ENCODE measurements at places on chromosomes 4 and X. TPM values are rescaled to one million over a fixed set of nuclear protein-coding genes. Genes with fewer than 3 reads are reported as not detected.

BMPR1B gene
- total RNA-seq, result 2.4 TPM

CFAP99 gene
- not detected for total RNA-seq

GC gene
- not detected for total RNA-seq

AWAT2 gene
- not detected for total RNA-seq

NUP62CL gene
- not detected for total RNA-seq

DNA sequence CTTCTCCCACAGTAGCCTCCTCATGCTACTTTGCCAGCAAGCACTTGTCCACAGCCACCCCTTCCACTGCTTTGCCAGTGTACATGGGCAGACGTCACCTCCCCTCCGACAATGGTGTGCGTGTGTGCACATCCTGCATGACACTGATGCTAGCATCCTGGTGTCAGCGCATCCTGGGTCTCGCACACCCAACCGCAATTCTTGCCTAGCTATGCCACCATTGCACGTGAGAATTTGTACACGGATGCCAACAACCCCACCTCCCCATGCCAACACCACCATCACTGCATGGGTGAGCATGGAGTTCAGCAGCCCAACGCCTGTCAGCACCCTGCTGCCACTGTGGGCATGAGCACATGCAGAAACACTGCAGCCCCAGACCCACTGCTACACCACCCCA, 550.0 kb downstream of the STPG2 start:
- DNase-seq, result no peak

- DNase-seq, result no peak
Observed at GRCh38 chr4:180925805-180926204, 1317.4 kb upstream of the TENM3 start.

DNA sequence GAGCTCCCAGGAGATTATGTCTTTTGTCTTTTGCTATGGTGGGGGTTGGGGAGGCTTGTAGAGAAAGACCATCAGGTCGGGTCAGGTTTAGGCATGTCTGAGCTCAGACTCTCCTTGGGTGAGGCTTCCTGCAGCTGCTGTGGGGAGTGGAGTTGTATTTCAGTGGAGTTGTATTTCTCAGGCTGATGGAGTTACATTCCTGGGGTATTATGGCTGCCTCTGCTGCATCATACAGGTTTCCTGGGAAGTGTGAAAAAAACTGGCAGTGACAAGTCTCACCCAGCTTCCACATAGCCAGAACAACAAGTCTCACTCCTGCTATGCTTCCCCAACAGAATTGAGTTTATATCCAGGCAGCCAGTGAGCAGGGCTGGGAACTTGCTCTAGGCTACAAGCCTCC, 119.3 kb downstream of the VSIG4 start:
- DNase-seq, result no peak

DNA sequence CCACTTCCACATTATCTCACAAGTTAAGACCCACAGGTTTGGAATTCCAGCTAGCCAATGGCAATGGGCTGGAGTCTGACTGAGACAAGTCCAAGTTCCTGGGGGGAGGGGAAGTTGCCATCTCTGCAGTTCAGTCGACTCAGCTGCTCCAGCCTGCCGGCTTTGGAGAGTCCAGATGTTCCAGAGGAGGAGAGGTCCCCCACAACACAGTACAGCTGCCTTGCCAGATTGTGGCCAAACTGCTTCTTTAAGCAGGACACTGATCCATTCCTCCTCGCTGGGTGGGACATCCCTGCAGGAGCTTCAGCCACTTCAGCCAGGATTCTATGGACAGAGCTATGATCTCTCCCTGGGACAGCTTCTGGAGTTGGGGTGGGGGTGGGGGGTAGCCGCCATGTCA, 199.2 kb downstream of the EDA start:
- DNase-seq, result no peak

DNA sequence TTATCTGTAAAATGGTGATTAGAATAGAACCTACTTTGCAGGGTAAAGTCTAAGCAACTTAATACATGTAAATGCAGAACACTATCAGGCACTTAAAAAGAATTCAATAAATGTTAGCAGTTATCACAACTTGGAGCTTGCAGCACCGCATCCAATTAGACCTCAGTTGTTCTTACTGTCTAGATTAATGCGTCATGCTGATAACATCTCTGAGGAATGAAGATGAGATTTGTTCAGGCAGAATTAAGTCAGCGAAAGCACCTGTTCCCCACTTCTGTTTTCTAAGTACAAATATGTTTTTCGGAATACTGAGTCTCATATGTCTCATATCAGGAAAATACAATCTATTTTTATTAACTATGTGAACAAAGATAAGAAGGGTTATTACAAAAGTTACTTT, 58.7 kb downstream of the TMA16 start:
- DNase-seq, result no peak

GRCh38 chrX:71941776-71942175, 31.1 kb downstream of the NHSL2 start:
- DNase-seq, result no peak

- no peak for DNase-seq
Observed at GRCh38 chr4:107376293-107376692, 340.2 kb upstream of the DKK2 start.

- DNase-seq, result no peak
Observed at GRCh38 chr4:120156120-120156718, 89.6 kb upstream of the MAD2L1 start.

GRCh38 chr4:101145021-101145420, 202.3 kb downstream of the PPP3CA start:
- DNase-seq, result no peak

GRCh38 chrX:151754641-151755215, 20.2 kb downstream of the CNGA2 start:
- peak; percentile 73 for DNase-seq

DNA sequence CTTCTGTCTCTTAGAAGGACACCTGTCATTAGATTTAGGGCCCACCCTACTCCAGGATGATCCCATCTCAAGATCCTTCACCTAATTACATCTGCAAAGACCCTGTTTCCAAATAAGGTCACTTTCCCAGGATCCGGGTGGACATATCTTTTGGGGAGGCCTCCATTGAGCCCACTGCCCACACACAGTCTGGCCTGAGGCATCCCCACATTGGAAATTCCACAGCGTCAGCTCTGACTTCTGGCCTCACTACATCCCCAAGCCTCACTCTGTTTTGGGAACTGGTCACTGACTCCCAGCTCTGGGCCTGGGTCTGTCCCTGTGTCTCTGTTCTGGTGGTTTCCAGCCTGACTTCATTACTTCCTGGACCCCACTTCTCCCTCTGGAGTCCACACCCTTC, 285.5 kb downstream of the CRLF2 start:
- peak; percentile 68 for DNase-seq

DNA sequence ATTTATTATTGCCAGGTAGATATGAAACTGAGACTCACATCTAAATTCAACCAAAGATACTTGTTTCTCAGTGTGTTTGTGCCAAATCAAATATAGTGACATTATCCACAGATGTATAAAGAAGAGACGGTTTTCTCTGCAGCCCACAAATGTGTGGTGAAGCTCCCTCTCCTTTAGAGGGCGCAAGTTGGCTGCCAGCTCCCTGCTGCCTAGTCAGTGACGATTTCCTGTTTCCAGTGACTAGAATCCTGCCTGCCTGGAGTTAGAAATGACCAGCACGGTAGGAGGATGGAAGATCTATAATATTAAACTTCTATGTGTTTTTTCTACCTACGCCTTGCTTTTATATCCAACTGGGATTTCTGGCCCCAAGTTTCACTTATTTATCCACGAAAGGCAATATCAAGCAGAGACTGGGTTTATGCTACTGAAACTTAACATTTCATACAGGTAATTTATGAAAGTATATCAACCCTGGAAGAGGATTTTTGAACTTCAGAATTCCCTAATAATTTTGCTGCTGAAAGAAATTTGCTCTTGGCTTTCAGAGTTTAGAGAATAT, 1793.7 kb upstream of the TENM3 start:
- no peak for DNase-seq

- no peak for DNase-seq
Observed at GRCh38 chr4:6365545-6366086, 96.0 kb downstream of the WFS1 start.

- DNase-seq, result no peak
Observed at GRCh38 chr4:134747108-134747805, 545.7 kb upstream of the PABPC4L start.
